SJSA1 (cell line): ENCODE measurements at places on chromosomes 5 and 9.
A peak's percentile ranks its signal among the peaks of the same experiment; 100 is the strongest.

DNA sequence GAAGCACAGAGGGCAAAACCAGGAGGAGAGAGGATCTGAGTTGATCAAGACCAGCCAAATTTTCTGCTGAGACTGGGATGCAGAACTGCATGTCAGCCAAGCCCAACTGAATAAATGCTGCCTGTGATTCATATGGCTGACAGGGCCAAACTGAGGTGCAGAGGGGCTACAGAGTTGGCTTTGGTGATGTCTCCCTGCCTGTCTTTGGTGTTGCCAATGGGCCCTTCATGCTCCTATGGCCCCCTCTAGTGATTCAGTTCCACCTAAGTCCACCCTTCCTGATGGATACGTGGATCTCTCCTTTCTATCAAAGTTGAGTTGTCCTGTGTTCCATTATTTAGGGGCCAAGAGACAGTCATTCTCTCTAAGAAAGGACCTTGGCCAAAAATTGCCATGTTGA lies 163.6 kb upstream of the TLE4 start:
- no peaks in the 10 kb centered on the region for H3K27me3 ChIP-seq
- no peaks in the 10 kb centered on the region for H3K4me1 ChIP-seq
- H3K36me3 ChIP-seq, result no peaks in the 10 kb centered on the region

DNA sequence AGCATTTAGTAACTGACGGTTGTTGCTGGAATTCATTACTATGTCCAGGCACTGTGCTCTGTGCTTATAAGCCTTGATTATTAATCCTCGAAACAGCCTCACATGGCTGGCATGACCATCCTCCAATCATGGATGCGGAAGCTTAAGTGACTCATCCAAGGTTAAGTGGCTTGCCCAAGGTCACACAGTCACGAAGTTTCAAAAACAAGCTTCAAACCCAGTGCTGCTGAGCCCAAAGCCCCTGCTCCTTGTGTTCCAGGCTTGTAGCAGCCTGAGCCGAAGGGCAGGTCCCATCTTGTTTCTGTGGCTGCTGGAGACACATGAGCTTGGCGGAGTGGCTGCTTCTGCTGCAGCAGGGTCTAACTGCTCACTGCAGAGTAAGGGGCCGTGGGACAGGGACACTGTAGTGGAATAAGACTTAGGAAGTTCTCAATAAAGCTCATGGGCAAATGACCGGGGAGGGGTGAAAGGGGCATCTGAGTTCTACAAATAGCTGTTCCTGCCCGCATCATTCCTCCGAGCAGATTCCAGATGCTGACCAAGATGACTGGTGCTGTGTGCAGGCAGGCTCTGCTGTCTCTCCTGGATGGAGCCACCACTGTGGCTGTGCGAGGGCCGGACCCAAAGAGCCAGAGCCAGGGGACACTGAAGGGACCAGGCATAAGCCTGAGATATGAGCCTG lies 32.4 kb downstream of the WHRN start:
- no peak for DNase-seq
- H3K4me3 ChIP-seq, result no peak overlapping the region
- H3K27me3 ChIP-seq, result no peaks in the 10 kb centered on the region
- H3K36me3 ChIP-seq, result no peaks in the 10 kb centered on the region
- H3K4me1 ChIP-seq, result no peaks in the 10 kb centered on the region

- H3K36me3 ChIP-seq, result no peaks in the 10 kb centered on the region
- DNase-seq, result no peak
- H3K4me3 ChIP-seq, result no peak overlapping the region
- no peaks in the 10 kb centered on the region for H3K27me3 ChIP-seq
- peaks cover 29% of the 10 kb centered on the region for H3K4me1 ChIP-seq
Observed at GRCh38 chr5:40654377-40654991, 25.2 kb upstream of the PTGER4 start.

DNA sequence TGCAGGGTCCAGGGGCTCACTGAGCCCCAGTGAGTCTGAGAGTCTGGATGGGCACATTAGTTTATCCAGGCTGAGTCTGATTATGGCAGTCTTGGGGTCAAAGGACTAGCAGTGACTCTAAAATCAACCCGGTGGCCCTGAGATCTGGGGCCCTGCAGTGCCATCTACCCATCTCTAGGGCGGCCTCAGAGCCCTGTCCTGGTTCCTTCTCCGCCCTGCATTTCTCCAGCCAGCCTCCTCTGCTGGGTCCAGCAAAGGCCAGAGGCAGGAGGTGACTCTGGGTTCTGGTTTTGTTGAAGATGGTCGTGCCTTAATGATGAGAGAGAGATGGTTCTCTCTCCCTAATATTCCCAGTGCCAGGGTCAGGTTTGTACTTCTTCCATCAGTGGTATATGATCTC lies 15.0 kb downstream of the DCANP1 start:
- no peaks in the 10 kb centered on the region for H3K36me3 ChIP-seq
- H3K4me1 ChIP-seq, result no peaks in the 10 kb centered on the region
- H3K27me3 ChIP-seq, result peaks cover 5% of the 10 kb centered on the region
- no peak for DNase-seq
- H3K27ac ChIP-seq, result no peak overlapping the region
- no peak overlapping the region for H3K4me3 ChIP-seq

DNA sequence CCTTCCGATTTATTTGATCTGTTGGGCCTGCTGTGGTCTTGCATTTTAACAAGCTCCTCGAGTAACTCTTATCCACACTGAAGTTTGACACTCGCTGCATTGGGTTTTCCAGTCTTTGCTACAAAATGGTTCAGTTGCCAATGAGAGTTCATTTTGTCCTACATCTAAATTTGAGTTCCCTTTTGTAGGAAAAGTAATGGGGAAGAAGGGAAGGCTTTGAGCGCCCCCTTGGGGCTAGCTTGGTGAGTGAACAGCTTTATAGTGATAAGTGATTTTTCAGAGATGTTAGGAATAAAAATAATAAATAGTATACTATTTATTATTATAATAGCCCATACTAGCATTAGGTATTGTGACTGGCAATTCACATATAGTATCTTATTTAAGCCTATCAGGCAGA lies 89.9 kb upstream of the GNAQ start:
- H3K27me3 ChIP-seq, result no peaks in the 10 kb centered on the region
- H3K36me3 ChIP-seq, result no peaks in the 10 kb centered on the region
- DNase-seq, result peak; percentile 20
- no peaks in the 10 kb centered on the region for H3K4me1 ChIP-seq
- no peak overlapping the region for H3K4me3 ChIP-seq

DNA sequence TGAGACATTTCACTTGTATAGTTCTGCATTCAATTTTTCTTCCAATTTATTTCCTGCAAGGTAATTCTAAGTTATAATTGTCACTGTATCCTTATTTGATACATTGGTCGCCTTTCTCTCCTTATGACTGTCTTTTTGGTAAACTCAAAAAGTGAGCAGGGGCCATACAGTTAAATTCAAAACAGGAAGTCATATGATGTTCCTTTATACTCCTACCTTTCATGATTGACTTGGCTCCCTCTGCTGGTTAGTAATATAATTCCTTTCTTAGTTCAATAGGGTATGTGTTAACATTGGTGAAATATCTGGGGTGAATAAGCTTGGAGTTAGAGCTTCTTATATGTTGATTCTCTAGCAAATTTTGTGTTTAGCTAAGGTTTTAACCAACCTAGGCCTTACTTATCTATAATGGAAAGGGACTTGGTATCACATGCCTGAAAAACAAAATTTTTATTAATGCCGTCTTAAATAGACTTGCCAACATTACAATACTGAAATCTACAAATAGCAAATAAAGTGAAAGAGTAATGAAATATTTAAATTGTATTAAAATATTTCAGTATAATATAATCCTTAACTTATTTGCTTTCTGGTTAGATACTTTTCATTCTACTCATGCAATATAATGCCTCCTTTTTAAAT lies 6.0 kb upstream of the NIPBL start:
- DNase-seq, result no peak
- H3K4me3 ChIP-seq, result no peak overlapping the region
- H3K27me3 ChIP-seq, result no peaks in the 10 kb centered on the region
- peaks cover 12% of the 10 kb centered on the region for H3K36me3 ChIP-seq
- no peak overlapping the region for H3K27ac ChIP-seq
- H3K4me1 ChIP-seq, result peaks cover 6% of the 10 kb centered on the region; the same call in 1 of the 2 replicates

DNA sequence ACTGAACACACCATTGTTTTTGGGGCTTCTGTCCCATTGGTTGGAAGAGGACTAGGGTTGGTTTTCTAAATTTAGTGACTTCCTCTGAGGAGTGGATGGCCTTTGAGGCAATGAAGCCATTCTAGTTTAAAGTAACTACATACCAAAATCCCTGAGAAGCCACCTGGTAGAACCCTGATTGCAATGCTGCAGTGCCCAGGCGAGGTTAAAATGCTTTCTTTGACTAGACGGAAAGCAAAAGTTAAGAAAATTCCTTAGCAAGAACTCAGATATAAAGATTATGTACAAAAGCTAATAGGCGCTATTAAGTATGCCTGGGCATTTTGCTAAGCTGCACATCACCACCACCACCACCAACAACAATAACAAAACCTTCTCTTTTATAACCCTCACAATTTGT lies 20.6 kb downstream of the GLRX start:
- H3K36me3 ChIP-seq, result peaks cover 3% of the 10 kb centered on the region; the same call in 1 of the 2 replicates
- H3K4me3 ChIP-seq, result no peak overlapping the region
- H3K27ac ChIP-seq, result no peak overlapping the region
- no peaks in the 10 kb centered on the region for H3K27me3 ChIP-seq

- H3K27me3 ChIP-seq, result no peaks in the 10 kb centered on the region
- DNase-seq, result no peak
- H3K4me1 ChIP-seq, result peaks cover 26% of the 10 kb centered on the region
- H3K36me3 ChIP-seq, result no peaks in the 10 kb centered on the region
- peak overlapping the region; percentile 95 for H3K27ac ChIP-seq
Observed at GRCh38 chr5:71932131-71932654, 175.1 kb upstream of the MAP1B start.

DNA sequence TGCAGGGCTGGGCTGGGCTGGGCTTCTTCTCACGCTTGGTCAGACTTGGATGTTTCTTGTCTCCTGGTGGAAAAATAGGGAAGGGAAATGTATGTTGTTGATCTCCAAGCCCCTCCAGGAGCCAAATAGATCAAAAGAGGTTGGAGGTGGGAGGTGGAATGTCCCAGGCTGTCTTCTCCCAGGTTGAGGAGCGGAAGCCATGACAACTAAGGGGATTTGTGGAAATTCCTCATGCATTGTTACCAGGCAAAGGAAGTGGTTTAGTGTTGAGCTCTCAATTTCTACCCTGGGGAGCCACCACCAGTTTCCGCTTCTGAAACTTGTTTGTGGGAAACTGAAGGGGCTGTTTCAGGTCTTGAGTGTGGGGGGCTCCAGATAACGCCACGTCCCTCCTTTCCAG lies 79.0 kb downstream of the SPRY4 start:
- peak overlapping the region; percentile 45 for H3K27ac ChIP-seq
- no peaks in the 10 kb centered on the region for H3K27me3 ChIP-seq
- no peaks in the 10 kb centered on the region for H3K36me3 ChIP-seq

DNA sequence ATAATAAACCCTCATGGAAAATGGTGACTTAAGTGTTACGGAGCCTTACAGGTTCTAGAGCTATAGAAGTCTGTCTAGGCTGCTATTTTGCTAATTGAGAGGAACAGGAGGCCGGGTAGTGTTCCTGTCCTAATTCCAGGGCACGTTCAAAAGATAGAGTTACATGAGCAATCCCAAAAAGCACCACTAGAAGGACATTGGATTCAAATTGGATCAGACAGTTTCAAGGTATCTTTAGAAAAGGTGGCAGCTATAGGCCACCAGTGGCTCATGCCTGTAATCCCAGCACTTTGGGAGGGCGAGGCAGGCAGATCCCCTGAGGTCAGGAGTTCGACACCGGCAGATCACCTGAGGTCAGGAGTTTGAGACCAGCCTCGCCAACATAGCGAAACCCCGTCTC lies 458.8 kb downstream of the TMEM232 start:
- no peaks in the 10 kb centered on the region for H3K36me3 ChIP-seq
- no peaks in the 10 kb centered on the region for H3K4me1 ChIP-seq
- no peak for DNase-seq
- H3K27me3 ChIP-seq, result no peaks in the 10 kb centered on the region

DNA sequence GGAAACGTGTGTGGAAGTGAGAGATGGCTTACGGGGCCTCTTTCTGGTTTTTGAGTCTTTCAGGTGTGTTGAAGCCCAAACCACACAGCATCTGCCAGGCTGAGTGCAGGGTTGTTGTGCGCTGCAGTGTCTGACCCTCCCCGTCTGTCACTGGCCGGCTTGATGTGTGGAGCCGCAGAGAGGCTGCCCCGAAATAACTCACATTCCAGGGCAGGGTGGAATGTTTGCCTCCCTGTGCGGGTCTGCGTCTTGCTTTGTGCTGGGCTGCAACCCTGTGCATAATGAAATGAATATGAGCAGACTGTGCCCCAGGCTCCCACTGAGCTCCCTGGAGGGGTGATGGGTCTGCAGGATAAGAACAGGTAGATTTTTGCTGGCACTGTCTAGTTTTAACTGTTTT lies 9.9 kb upstream of the PLEKHG4B start:
- no peak overlapping the region for H3K4me3 ChIP-seq
- H3K4me1 ChIP-seq, result peaks cover 42% of the 10 kb centered on the region
- peaks cover 4% of the 10 kb centered on the region; the same call in 1 of the 2 replicates for H3K27me3 ChIP-seq
- DNase-seq, result peak; percentile 79
- H3K27ac ChIP-seq, result peak overlapping the region; percentile 68

GRCh38 chr5:91049800-91050199 lies 333.3 kb downstream of the ARRDC3 start:
- H3K27ac ChIP-seq, result no peak overlapping the region
- no peak for DNase-seq
- no peaks in the 10 kb centered on the region for H3K27me3 ChIP-seq
- no peaks in the 10 kb centered on the region for H3K36me3 ChIP-seq

- H3K27me3 ChIP-seq, result no peaks in the 10 kb centered on the region
- DNase-seq, result no peak
- no peaks in the 10 kb centered on the region for H3K36me3 ChIP-seq
- H3K4me1 ChIP-seq, result no peaks in the 10 kb centered on the region
- no peak overlapping the region for H3K27ac ChIP-seq
- H3K4me3 ChIP-seq, result no peak overlapping the region
Observed at GRCh38 chr5:168377525-168377924, 86.1 kb downstream of the WWC1 start.

DNA sequence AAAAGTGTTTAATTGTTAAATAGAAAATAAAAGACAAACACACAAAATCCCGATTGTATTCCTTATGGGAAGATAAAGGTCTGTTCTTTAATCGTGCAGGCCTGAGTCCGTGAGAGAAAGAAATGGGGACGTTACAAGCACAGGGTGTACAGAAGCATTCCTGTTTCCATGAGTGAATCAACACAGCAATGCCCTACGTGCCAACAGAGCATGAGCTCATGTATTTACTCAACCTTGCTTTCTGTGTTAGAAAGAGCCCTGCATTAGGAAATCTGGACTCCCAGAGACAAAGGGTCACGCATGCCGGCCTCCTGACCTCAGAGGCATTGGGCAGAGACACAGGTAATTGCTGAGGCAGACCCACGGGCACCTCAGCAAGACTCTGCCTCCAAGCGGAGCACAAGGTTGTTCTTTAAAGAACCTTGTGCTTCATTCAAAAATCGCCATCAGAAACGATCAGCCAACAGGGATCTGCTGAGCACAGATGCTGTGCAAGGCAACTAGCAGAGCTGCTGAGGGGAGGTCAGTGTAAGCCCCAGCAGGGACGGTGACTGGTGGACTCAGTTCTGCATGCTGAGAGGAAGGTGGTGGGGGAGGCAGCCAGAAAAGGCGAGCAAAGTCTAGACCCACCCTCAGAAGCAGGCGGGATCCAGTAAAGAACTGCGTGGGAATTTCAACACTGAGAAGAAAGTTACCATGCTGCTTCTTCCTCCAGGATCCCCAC lies 101.0 kb downstream of the TLE1 start:
- peak; percentile 54 for DNase-seq
- no peak overlapping the region for H3K4me3 ChIP-seq
- no peaks in the 10 kb centered on the region for H3K27me3 ChIP-seq

- no peak for DNase-seq
- no peak overlapping the region for H3K27ac ChIP-seq
- H3K4me3 ChIP-seq, result no peak overlapping the region
- no peaks in the 10 kb centered on the region for H3K36me3 ChIP-seq
Observed at GRCh38 chr9:126117631-126118030, 209.0 kb upstream of the MVB12B start.

- H3K4me3 ChIP-seq, result no peak overlapping the region
- H3K27ac ChIP-seq, result no peak overlapping the region
Observed at GRCh38 chr5:147479444-147479843, 30.4 kb downstream of the DPYSL3 start.
